ENCODE measurements at places on chromosomes 5 and 9.

GRCh38 chr9:132040808-132041207, 38.9 kb downstream of the MED27 start:
- DNase-seq: no peak

DNA sequence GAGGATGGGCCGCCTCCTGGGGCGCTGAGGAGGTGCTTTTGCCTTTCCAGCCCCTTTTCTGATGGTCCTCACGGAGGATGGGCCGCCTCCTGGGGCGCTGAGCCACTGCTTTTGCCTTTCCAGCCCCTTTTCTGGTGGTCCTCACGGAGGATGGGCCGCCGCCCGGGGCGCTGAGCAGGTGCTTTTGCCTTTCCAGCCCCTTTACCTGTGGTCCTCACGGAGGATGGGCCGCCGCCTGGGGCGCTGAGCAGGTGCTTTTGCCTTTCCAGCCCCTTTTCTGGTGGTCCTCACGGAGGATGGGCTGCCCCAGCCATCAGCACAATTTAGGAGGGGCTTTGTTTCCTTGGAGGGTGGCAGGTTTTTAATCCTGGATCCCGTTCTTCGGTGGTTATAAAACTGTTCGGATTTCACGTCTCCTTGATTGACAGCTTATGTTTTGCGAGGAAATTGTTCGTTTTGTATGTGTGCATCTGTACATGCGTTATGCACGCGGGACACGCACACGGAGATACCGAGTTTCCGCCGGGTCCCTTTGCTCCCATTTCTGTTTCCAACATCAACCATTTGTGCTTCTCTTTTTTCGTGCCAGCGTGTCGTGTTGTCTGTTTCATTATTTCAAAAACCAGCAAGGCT, 34.7 kb upstream of the SLC9A3 start:
- DNase-seq: no peak

DNA sequence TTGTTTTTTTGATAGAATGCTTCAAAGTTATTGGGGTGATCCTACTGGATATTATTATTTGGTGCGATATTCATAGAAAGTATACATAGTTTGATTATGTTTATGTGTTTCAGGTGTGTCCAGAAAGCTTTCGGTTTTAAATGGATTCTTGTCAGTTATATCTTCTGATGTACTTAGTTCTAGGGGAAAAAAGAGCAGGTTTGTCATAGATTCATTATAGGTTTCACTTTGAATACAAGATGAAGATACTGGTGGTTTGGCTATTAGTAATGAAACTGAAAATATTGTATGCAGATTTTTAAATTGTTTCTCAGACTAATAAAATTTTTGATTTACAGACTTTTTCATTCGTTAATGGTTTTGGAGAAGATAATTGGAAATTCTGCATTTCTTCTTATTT, 98.9 kb downstream of the MAN2A1 start:
- DNase-seq: no peak

GRCh38 chr9:136372561-136373299, 739 bp downstream of the CARD9 start:
- no peak for DNase-seq

GRCh38 chr5:91382530-91383026, 539 bp downstream of the ARRDC3 start:
- DNase-seq: no peak

GRCh38 chr9:133740911-133741310, 2.8 kb upstream of the SARDH start:
- no peak for DNase-seq

DNA sequence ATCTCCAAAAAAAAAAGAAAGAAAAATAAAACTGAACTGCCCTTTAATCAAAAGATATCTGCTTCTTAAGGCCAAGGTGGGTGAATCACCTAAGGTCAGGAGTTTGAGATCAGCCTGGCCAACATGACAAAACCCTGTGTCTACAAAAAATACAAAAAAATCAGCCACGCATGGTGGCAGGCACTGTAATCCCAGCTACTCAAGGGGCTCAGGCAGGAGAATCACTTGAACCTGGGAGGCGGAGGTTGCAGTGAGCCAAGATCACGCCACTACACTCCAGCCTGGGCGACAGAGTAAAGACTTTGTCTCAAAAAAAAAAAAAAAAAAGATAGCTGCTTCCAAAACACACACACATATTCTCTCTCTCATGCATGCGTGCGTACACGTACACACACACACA, 17.8 kb downstream of the SCAI start:
- DNase-seq: no peak

GRCh38 chr9:85730916-85731630, 10.7 kb downstream of the AGTPBP1 start:
- no peak for DNase-seq

DNA sequence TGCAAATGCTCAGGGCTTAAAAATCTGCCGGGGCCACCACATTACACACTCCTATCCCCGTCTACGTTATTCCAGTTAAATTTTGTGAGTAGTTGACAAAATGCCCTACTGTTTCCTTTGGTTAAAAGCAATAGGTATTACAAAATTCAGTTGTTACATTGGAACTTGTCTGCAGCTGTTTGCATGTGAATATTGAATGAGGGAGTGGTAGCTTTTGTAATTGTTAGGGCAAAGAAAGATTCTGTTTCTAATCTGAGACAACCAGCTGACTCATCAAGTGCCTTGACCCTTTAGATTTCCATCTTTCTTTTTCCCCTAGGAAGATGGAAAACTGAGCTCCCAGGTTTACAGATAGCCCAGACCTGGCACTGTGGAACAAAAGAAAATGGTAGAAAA, 30.2 kb downstream of the MAML1 start:
- no peak for DNase-seq

DNA sequence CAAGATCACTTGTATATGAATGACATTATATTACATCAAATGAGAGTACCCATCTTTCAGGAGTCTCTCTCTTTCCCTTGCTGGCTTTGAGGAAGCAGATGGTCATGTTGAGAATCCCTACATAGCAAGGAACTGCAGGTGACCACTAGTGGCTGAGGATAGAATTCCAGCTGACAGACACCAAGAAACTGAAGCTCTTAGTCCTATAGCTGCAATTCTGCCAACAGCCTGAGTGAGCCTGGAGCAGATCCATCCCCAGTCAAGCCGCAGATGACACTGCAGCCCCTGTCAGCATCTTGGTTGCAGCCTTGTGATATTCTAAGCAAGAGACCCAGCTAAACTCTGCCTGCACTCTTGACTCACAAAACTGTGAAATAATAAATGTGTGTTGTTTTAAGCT, 531.5 kb downstream of the CSNK1G3 start:
- DNase-seq: no peak
